ENCODE measurements at places on chromosomes 12 and 14.

GRCh38 chr12:7242176-7243101 lies 53.0 kb downstream of the PEX5 start:
- no peak for DNase-seq

DNA sequence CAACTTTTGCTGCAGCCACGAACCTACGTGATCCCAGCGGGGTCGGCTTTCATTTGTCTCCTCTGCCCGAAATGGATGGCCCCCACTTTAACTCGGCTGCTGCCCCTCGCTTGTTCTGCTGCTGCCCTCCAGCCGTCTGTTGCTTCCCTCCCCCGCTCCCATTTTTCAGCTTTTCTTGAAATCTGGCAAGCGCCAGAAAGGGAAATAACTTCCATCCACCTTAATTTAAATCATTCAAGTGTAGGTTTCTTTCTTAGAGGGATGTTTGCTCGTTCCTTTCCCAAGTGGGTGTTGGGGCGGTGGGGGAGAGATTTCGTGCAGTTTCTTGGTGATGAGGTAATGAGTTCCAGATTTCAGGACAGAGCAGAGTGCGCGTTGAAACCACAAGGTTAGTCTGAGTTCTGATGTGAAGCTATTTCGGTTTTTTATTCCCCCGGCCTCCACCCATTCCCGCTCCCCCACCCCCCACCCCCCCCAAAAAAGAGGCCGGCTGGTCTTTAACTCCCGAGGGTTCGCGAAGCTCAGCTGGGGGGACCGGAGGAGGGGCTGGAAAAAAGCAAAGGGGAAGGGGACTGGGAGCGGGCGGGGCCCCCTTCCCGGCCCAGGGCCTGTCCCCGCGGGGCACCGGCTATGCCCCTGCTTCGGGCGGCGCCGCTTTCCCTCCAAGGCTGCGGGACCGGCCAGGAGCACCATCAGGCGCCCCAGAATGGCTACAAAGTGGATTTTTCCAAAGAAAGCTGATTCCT lies 2.2 kb upstream of the ZFP36L1 start:
- DNase-seq, result peak; percentile 57

DNA sequence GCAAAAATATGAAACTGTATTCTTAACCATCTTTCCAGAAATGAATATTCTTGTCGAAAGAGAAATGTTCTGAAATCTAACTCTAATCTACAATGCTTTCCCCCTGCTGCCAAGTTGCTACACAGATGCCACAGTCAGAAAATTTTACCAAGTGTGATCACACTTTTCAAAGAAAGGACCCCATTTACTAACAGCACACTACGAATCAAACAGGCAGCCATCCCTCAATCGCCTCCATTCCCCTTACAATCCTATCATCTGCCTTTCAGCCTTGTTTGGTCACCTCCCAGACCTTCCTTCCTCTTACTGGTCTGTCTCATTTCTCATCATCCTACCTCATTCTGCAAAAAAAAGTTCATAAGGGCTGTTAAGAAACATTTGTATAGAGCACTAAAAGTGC lies 190.1 kb downstream of the MED13L start:
- peak; percentile 61 for DNase-seq

DNA sequence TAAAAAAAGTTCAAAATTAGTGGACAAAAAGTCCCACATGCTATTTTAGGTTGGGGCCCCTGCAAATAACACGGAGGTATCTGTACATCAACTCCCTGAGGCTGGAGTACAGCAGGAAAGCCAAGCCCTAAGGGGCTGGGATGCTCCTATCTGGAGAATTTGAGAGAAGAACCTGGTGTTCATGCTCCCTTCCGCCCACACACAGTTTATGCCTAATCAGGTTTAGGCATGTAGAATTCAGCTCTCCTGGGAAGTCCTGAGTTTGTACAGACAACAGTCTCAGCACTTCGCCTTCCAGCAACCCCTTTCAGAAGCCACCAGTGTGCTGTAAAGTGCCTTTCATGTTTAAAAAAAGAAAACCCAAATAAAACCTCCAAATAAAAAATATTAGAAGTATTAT lies 237.3 kb upstream of the GRIP1 start:
- no peak for DNase-seq

DNA sequence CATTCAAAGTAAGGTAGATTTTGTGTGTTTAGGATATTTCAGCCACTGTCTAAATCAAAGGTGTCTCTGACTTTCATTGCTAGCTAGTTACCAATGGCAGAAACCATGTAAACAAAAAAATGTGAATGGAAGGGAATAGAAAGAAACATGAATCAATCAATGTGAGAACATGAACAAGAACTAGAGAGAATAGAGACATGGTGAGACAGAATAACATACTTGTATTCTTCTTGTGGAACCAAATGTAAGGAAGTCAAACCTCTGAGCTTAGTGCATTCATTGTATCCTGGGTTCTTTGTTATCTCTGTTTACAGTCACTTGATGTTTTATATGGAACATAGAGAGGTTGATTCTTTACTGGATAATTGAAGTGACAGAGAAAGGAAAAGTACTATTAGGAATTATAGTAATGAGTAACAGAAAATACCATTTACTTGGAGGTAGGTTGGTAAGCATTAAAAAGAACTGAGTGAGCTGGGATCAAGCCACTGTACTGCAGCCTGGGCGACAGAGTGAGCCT lies 2.6 kb upstream of the WNK1 start:
- DNase-seq, result no peak

DNA sequence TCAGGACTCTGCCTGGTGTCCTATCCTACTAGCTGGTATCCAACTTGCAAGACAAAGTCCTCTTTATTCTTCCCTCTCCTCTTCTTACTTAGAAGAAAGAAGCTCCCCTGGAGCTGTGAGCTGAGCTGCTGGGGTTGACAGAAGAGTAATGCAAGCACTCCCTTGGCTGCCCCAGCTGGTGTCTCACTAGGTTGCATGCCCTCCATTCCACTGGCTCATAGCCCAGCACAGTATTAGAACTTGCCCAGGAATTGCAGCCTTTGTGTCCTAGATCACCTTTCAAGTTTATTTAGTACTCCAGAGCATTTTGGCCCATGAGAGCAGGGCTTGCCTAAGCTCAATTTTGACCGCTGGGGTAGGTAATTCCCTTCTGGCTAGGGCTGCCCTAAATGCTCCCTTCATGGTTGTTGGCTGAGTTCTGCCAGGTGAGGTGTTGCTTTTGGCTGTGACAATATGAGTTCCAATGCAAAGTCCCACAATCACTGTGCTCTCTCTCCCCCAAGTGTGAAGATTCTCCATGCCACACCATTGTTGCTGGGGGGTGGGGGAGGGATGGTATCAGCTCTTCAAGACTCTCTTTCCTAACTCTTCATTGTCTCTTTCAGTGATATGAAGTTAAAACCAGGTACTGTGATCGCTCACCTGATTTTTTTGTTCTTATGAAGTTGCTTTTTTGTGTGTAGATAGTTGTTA lies 317.4 kb upstream of the DDHD1 start:
- no peak for DNase-seq

- DNase-seq, result no peak
Observed at GRCh38 chr12:132558042-132558856, 52.1 kb downstream of the LRCOL1 start.

GRCh38 chr12:127077262-127078045 lies 1189.5 kb upstream of the TMEM132C start:
- no peak for DNase-seq

DNA sequence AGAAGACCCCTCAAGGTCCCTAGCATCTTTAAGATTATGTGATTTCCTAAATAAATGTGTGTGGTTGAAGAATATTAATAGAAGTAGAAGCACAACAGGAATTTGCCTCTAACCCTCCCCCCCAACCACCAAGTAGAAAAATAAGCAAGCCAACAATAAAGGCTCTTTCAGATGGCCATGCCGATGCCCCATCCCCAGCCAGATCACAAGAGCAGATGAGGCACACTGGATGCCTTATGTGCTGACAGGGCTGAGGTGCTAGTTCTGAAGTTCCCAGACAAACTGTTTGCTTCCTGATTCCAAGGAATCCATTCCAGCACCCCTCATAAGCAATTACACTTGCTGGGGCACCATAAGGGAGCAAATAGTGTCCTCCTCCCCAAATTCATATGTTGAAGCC lies 90.0 kb downstream of the SSPN start:
- no peak for DNase-seq

DNA sequence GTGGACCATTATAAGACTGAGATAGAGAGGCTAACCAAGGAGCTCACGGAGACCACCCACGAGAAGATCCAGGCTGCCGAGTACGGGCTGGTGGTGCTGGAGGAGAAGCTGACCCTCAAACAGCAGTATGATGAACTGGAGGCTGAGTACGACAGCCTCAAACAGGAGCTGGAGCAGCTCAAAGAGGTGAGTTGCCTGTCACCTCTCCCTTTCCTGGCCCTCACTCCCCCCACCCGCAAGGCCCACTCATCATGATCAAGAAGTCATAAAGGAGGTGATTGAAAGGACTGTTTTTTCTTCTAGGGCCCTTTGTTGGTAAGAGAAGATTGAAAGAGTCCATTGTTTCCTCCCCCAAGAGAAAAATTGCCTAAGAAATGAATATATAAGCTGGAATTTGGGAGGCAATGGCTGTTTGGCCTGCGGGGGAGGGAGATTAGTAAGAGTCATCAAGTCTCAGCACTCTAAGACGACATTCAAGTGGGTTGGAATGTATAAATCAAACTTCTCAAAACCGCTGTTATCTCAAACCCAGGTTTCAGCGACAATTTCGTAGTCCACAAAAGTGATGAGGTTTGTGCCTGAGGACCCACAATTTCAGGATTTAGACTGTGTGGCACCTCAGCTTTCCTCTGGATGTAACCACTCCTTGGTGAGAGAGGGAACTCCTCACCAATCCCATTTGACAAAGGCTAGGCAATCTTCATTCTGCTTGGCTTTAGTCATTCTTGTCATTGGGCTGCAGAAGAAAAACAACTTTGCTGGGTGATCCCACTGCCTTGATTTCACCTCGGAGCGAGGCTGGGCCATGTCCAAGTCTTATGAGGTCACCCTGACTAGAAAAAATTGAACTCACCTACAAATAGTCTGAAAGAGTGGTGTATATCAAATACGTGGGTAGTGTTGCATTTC lies 966 bp downstream of the BICD1 start:
- no peak for DNase-seq

DNA sequence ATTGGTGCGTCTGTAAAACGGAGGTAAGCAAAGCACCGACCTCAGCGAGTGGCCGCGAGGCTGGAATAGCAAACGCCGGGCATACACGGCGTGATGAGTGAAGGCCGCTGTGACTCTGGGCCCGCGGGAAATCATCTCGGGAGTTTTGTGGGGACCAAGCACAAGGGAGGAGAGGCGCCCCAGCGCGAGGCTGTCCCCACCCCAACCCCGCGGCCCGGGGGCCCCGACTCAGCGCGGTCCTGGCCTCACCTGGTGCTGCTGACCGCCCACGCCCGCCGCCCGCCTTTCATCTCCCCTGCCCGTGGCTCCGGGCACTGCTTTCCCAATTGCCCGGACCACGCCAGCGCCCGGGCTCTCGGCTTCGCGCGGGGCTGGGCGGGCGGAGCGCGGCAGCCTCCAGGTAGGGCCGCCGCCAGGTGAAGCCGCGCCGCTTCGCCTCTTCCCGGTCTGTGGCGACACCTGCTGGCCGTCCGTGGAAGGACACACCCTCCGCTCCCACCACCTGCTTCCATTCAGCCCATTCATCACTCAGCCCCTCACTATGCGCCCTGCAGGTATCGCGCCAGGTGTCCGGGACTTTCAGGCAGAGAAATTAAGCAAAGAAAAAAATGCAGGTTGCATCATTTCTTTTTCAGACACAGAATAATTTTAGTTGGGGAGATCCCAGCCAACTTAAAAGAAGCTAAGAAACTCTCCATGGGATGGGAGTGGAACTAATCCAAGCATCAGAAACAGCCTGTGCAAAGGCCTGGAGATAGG lies 360.4 kb downstream of the MED13L start:
- DNase-seq, result peak; percentile 59

DNA sequence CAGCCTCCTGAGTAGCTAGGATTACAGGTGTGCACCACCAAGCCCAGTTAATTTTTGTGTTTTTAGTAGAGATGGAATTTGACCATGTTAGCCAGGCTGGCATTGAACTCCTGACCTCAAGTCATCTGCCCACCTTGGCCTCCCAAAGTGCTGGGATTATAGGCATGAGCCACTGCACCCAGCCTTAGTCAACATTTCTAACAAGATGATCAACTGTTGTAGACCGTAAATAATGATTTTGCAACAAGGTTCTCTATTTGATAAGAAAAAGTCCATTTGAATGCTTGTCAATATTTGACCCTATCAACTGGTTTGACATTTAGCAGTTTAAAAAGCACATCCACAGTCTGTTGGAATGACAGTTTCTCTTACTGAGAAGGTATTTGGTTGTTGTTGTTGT lies 25.2 kb upstream of the NRDE2 start:
- no peak for DNase-seq

- DNase-seq, result no peak
Observed at GRCh38 chr14:24055971-24056799, 4.4 kb downstream of the CARMIL3 start.

DNA sequence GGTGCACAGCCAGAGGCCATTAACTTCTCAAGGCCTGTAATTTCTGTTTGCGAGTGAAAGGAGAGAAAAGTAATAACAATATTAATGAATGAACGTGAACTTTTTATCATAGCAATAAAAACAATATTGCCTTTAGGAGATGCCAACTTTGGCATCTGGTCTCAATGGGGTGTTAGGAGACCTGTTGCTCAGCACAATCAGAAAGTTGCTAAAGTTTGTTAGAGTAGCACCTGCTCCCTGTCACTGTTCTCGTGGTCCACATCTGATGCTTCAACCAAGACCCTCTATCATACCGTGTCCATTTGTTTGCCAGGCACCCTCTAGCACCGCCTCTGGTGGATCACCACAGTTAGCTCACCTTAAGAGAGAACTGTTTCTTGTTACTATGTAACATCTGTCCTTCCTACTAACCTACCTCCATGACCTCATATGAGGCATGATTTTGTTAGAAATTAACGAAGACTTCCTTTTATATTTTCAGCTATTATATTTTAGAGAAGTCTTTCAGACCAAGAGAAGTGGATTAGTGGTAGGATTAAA lies 12.5 kb upstream of the CLEC4E start:
- DNase-seq, result no peak

DNA sequence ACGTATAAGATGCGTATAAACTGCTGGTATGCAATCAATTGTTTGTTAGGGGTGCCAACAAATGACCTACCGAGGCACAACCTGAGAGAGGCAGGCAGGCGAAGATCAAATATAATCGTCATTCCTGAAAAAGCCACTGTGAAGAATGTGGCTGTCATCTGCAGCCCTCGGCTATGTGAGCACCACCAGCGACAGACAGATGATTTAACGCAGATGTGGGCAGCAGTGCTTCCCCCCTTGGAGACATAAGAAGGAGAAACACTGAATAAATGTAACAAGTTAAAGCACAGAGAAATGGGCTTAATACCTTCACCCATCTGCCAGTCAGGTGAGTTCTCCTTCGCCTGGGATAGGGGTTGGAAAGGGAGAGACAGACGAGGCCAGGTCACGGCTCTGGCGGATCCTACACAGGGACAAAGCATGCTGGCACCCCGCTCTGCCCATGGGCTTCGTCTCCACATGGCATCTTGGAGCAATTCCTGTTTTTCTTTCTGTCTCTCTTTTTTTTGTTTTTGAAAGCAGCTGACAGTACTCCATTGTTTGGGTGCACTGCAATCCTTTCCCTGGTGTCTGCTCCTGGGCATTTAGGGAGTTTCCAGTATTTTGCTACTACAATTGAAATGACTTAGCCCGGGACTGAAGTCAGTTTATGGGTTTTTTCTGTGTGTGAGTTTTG lies 28.1 kb downstream of the TNFAIP2 start:
- no peak for DNase-seq

GRCh38 chr12:56253091-56253490 lies 5.1 kb downstream of the ANKRD52 start:
- DNase-seq, result no peak

GRCh38 chr14:59358102-59358501 lies 107.1 kb downstream of the GPR135 start:
- no peak for DNase-seq

All from activated CD4-positive, alpha-beta T cell treated with anti-CD3 and anti-CD28 coated beads, Interleukin-2, Interleukin-4, amounts not matched to agents 100 ng/mL and 50 ng/mL, durations not matched to agents 16 hours and 8 hours (primary cell).